ENCODE measurements at places on chromosomes 4 and X.

- DNase-seq, result no peak
These were observed 765.6 kb upstream of the TENM3 start for GRCh38 chr4:181477591-181477990.

DNA sequence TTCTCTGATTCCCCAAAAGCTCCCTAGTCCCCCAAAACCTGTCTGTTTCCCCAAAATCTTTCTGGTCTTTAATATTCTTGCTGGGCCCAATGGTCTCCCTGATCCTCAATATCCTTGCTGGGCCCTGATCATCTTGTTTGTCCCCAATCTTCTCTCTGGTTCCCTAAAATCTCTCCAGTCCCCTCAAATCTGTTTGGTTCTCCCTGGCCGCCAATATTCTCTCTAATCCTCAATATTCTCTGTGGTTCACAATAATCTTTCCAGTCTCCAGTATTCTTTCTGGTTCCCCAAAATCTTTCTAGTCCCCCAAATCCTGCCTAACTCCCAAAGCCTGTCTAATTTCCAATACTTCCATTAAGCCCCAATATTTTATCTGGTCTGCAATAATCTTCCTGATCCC lies 18.5 kb downstream of the P2RY8 start:
- DNase-seq, result no peak

DNA sequence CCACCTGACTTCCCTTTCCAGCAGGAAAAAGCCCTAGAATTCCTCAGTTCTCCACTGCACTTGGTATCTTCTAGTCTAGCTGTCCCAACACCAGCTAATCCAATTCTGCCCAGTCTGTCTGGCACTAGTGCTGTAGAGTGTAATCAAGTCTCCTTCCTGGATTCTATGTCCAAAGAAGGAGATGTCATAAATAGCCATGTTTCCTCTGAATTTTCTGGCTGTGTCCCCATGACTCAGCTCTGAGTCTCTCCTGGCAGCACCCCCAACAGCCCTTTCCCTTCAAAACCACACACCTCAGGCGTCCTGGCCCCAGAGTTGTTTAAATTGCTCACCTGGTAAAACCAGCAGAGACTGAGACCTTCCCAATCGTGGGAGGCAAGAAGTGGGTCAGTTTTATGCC lies 197.2 kb downstream of the GRXCR1 start:
- DNase-seq, result no peak

- no peak for DNase-seq
These were observed 1601.7 kb upstream of the TENM3 start for GRCh38 chr4:180641495-180641894.

DNA sequence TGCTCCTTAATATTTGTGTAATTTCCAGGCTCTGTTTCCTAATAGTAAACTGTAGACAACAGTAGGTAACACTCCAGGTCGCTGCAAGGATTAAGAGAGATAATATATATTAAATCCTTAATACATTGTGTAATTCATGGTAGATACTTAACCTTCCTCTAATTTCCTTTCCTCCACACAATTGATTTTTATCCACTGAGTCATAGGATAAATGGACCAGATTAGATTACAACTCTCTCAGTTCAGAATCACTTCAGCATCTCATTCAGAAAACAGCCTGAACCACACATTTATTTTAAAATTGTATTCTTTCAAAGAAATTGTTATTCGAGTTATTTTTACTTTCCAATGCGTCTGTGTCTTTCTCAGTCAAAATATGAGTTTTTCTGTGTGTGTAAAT lies 17.1 kb downstream of the GK2 start:
- DNase-seq, result no peak

- no peak for DNase-seq
These were observed 5.2 kb upstream of the PCDH10 start for GRCh38 chr4:133143775-133144430.

DNA sequence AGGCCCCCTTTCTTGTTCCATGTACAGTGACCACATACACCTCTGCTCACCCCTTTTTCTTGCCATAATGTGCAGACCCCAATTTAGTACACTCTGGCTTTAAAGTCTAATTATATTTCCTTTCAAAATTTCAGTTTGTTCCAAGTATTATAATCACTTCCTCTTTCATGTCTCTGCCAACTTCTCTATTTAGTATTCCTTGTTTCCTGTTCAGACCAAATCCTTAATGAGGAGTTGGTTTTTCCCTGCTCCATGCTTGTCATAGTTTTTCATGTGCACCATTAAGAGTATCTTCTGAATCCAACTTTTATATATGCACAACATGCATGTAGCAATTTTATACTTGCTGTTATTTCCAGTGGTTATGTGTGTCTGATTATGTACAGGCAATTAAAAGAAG lies 32.3 kb downstream of the USP53 start:
- no peak for DNase-seq

GRCh38 chr4:8468746-8469535 lies 28.4 kb downstream of the TRMT44 start:
- peak; percentile 39 for DNase-seq

DNA sequence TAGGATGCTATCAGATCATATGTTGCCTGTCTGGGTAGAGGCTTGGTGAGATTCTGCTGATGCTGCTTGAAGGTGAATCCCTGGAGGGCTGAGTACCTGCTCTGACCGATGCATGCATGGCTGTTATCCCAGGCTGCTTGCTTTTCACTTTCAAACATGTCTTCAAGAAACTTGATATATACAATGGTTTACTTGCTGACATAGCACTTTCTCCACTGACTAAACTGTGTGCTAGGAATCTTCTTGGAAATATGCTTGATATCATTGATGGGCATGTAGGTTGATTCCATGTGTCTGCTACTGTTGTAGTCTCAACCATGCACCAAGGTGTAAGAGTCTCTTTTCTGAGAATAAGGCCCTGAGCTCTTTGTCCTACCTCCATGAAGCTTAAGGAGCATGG lies 79.6 kb upstream of the WDR1 start:
- DNase-seq, result no peak

DNA sequence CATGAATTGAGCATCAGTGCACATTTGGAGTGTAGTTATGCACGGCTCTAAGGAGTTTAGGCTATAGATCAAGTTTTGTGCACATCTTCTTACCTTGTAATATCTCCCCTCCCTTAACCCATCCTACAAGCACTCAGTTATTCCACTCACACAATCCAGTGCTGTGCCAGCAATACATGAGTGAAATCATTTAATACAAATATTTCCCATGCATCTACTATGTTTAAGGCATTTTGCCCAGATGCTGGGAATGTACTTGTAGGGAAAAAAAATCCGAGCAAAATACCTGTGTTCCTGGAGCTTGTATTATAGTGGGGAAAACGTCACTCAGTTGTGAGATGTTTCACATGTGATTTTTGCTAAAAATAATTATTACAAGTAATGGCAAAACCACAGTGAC lies 191.6 kb upstream of the LDB2 start:
- no peak for DNase-seq

GRCh38 chrX:41906515-41907187 lies 16.7 kb downstream of the CASK start:
- no peak for DNase-seq

DNA sequence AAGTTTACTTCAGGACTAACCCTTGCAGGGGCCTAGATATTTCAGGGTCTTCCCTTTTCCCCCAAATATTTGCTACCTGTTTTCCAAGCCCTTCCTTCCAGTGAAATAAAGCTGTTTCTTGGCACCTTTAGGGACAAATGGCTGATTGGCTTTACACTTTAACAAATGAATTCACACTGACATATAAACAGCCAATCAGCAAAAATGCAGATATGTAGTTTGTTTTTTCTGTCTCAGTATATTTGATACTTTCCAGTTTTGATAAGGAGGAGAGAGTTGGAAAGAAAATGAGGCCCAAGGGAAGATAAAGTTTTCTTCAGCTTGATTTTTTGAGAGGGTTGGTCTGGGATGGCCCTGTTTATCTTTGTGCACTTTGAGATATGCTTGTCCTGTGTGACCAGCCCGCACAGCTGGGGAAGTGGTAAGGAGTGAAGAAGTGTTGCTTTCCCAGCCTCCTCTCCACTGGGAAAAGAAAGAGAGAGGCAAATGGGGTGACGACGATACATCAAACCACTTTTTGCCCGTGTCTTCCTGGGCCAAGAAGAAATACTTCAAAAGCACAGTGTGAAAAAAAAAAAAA lies 67.5 kb downstream of the MGST2 start:
- no peak for DNase-seq

GRCh38 chr4:185718578-185719499 lies 93.2 kb downstream of the SORBS2 start:
- DNase-seq, result no peak

DNA sequence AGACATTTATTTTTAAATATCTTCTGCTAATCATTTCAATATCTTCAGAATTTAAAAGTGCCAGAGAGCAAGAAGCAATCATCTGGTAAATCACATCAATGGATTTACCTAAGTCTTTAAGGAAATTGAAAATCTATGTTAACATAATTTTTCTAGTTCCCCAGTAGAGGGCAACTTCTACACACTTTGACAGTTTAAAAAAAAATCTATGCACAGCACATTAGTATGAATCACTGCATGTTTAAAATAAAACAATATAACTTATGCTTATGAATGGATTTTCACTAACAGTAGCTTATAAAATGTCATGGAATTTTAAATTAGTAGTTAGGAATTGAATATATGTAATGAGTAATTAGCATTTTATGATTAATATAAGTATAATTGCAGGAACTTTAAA lies 126.5 kb downstream of the REELD1 start:
- no peak for DNase-seq

GRCh38 chr4:112847045-112847444 lies 202.4 kb upstream of the ANK2 start:
- DNase-seq, result no peak

- DNase-seq, result no peak
These were observed 1.6 kb downstream of the SCARB2 start for GRCh38 chr4:76211769-76212708.

GRCh38 chrX:142084611-142085010 lies 120.5 kb downstream of the MAGEC2 start:
- no peak for DNase-seq

DNA sequence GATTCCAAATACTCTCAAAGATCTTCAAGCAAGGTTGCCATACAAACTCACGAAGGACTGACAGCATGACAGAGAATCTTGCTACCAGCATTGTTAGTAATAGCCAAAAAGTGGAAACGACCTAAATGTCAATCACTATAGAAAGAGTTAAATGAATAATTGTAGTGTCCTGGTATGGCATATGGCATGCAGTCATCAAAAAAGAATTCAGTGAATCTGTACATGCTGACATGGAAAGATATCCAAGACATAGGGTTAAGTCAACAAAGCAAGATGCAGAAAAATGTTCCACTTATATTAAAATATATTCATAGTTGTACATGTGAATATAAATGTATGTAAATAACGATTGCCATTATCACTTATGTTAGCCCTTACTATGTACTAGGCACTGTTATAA lies 37.6 kb downstream of the SRPX2 start:
- no peak for DNase-seq

- no peak for DNase-seq
These were observed 40.4 kb upstream of the HMX1 start for GRCh38 chr4:8912089-8912455.

DNA sequence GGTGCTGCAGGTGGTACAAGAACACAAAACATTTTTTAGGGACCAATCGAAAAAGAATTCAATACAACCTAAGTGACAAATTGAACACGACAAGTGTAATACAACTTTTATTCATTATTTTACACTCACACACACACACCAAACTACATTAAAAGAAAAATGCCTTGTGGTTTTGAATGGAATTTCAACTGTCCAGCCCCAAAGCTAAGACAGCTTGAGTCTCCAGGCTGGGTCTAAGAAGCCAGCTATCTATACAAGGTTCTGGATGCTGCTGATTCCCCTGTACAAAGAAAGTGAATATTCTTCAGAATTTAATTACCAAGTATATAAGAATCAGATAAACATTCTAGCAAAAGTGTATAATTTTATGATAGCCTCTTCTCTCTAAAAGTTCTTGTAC lies 118.2 kb downstream of the PPP3CA start:
- DNase-seq, result no peak

GRCh38 chr4:87317527-87317926 lies 5.2 kb downstream of the HSD17B13 start:
- no peak for DNase-seq

- no peak for DNase-seq
These were observed 26.2 kb downstream of the TMSB4X start for GRCh38 chrX:13001097-13001496.

- DNase-seq, result no peak
These were observed 223.1 kb upstream of the TAPT1 start for GRCh38 chr4:16449406-16449805.

GRCh38 chr4:5922556-5922955 lies 29.7 kb upstream of the CRMP1 start:
- DNase-seq, result no peak

GRCh38 chr4:153025406-153025805 lies 89.3 kb downstream of the FHDC1 start:
- DNase-seq, result no peak

DNA sequence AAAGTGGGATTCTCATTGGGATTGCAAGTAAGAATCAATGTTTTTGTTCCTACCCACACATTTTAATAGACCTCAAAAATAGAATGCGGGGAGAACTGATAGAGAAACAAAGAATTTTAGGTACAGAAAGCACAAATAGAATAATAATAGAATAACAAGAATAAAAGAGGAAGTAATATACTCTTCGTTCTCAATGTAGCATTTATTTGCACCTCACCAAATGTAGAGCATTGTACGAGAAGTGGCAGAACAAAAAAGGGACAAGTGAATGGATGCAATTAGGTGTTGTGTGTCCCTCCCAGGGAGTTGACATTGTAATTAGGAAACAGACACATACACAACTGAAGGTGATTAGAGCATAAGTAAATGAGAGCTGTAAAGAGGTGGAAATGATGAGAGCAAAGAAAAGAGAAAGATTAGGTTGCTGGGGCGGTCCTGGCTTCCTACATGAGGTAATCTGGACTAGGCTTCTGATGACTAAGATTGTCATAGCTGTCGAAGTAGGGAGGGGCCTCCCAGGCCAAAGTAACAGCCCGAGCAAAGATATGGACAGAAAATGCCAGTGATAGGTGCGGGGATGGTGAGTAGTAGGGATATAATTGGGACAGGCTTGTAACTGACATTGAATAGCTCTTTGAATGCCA lies 10.4 kb downstream of the RAB9A start:
- no peak for DNase-seq

DNA sequence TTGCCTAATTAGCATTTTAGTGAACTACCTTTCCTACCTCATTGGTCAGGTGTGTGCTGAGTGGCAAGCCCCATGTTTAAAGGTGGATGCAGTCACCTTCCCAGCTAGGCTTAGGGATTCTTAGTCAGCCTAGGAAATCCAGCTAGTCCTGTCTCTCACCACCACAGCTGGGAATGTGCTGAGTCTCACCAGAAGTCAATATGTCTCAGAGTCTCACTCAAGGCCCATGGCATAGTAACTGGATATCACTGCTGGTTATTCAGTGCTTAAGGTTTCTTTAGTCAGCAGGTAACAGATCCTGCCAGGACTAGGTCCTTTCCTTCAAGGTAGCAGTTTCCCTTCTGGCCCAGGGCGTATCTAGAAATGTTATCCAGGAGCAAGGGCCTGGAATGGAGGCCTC lies 136.5 kb downstream of the COX18 start:
- DNase-seq, result no peak

DNA sequence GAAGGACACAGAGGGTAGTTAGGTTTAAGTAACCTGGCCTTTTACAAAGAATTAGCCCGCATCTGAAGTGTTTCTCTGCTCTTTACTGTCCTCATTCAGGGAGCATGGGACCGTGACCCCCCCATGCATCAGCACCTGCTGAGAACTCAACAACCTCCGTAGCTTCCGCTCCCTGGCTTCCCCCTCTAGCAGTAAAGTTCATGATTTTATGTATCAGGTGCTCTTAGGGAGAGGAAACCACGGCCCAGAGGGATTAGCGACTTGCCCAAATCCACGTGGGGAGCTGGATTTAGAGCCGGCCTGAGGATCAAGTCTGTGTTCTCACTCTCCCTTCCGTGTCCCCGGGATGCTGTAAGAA lies 284.6 kb upstream of the GATB start:
- no peak for DNase-seq

Measured in T-helper 1 cell (primary cell).